ENCODE measurements at places on chromosomes 3 and 15.

DNA sequence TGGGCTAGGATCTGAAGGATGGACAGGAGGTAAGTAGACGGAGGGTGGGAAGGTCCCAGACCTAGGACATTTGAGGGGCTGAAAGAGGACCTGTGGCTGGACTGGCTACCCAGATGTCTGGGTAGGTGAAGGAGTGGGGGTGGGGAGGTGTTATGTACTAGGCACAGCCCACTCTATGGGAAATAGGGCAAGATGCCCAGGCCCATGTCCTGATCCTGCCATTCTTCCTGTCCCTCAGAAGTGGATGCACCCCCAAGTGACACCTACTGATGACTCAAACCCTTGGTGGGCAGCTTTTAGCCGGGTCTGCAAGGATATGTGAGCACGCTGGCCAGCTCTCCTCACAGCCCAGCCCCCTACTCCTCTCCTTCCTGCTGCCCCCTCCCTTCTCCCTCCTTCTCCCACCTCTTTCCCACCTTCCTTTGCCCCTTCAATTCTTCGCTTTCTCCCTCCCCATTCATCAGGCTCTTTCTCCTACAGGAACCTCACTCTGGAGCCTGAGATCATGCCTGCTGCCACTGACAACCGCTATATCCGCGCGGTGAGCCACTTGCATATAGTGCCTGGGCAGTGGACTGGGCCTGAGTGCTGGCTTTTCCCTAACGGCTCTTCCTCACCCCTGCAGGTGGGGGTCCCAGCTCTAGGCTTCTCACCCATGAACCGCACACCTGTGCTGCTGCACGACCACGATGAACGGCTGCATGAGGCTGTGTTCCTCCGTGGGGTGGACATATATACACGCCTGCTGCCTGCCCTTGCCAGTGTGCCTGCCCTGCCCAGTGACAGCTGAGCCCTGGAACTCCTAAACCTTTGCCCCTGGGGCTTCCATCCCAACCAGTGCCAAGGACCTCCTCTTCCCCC lies 5.2 kb downstream of the ACY1 start:
- no peak for DNase-seq

DNA sequence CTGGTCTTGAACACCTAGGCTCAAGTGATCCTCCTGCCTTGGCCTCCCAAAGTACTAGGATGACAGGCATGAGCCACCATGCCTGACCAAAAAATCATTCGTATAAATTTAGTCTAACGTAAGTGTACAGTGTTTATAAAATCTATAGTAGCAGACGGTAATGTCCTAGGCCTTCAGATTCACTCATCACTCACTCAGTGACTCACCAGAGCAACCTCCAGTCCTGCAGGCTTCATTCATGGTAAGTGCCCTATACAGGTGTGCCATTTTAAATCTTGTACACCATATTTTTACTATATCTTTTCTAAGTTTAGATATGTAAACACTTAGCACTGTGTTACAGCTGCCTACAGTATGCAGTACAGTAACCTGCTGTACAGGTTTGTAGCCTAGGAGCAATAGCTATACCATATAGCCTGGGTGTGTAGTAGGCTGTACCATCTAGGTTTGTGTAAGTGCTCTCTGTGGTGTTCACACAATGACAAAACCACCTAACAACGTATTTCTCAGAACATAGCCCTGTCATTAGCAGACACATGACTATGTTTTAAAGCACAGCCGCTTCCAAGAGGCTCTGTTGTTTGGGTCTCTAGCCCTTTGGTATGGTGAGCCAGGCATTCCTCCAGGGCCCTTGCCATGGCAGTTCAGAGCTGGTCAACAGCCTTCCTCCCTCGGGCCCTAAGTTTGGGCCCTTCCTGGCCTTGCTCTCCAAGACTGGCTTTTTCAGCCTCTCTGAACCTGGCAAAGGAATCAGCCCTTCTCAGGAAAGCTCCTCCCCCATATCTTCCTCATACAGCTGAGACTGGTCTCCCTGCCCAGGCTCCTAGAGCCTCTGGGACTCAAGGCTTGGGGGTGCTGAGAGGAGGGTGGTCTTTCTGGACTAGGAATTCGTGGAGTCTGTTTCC lies 1.9 kb upstream of the CCDC9B start:
- DNase-seq, result no peak

DNA sequence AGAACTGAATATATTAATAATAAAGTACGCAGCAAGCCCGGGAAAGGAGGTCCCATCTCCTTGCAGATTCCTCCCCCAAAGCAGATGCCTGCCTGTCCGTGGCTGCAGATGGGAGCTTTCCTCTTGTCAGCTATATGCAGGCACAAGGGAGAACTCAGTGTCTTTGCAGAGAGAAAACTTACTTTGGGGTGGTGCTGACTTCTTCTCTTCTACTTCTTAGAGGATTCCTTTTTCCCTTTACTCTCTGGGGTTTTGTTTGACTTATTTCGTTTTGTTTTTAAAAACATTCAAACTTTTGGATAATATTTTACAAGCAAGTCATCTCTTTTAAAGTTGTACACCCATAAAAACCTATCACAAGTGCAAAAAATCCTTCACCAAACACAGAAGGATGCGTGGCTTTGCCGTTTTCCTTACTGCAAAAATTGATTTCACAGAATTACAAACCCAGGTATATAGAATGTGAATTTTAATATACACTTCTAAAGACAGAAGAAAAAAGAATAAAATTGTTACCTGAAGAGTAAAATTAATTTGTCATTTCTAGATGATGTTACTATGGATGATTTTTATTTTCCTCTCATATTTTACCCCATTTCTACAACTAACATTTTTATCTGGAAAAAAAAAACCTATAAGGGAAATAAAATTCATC lies 65.3 kb upstream of the IGF1R start:
- no peak for DNase-seq

DNA sequence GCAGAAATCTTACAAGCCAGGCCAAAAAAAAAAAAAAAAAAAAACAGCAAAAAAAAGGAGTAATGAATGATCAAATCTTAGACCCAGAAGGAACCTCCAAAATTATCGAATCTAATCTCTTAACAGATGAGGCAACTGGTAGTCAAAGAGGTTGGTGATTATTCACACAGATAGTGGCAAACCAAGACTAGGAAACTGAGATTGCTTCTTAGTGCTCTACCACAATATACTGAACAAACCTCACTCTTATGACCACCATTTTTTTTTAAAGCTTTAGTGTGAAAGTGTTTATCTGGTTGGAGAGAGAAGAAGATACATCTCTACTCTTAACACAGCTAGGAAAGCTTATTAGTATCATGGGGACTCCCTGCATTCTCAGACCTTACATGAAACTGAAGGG lies 17.3 kb downstream of the ATOSA start:
- DNase-seq, result no peak

DNA sequence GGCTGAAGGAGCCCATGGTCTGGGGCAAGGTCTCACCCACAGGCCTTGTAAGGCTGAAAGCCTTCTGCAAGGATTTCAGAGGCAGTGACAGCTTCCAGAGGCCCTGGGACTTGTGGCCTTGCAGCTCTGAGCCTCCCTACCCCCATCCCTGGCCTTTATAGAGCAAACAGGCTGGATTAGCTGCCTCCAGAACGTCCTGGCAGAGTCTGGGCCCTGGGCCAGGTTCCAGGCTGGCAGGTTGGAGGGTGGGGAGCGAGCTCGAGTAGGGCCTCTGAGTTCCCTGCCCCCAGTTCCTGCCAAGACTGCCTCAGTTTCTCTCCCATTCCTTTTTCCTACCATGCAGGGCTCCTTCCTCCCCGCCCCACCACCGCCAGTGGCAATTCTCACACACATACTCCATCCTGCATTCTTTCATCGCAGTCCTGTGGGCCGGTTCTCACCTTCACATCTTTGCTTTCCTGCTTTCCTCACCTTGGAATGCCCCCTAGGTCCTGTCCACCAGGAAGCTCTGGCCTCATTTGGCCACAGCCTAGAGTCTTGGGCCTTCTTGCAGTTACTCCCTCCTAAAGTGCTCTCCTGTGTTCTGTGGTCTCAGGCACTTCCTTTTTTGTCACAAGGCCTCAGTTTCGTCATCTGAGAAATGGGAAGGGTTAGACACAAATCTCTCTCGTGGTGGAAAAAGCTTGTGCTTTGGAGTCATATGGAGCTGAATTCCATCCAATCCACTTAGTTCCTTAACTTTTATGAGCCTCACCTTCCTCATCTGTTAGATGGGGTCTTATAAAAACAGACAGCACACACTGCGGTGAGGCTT lies 2.7 kb downstream of the LMAN1L start:
- no peak for DNase-seq

GRCh38 chr3:49839193-49839809 lies 17.1 kb downstream of the TRAIP start:
- DNase-seq, result peak; percentile 79

- no peak for DNase-seq
Observed at GRCh38 chr3:188239035-188239434, 85.1 kb downstream of the LPP start.

DNA sequence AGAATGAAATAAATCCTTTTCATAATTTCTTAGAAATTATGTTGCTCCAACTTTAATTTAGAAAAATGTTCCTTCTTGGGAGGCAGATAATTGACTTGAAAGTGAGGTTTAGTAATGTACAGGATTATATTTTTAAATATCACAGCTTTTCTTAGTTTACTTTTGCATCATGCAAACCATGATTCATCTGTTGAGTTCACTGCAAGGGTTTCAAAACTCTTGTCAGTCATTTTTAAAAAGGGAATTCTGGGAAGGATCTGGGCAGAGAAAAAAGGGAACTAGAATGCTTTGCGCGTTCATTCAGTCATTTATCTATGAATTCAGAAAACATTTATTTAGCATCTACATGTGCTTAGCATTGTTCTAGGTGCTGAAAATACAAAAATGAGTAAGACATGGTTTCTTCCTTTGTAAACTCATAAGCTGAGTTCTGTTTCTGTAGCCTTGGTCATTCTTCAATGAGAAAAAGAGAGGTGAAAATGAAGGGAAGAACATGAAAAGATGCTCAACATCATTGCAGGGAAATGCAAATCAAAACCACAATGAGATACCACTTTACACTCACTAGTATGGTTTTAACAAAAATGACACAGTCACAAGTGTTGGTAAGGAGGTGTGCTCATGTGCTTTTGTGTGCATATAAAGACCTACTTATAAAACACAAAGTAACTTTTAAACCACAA lies 209.1 kb downstream of the NR1D2 start:
- no peak for DNase-seq

- DNase-seq, result no peak
Observed at GRCh38 chr15:85752491-85752961, 42.2 kb downstream of the KLHL25 start.

DNA sequence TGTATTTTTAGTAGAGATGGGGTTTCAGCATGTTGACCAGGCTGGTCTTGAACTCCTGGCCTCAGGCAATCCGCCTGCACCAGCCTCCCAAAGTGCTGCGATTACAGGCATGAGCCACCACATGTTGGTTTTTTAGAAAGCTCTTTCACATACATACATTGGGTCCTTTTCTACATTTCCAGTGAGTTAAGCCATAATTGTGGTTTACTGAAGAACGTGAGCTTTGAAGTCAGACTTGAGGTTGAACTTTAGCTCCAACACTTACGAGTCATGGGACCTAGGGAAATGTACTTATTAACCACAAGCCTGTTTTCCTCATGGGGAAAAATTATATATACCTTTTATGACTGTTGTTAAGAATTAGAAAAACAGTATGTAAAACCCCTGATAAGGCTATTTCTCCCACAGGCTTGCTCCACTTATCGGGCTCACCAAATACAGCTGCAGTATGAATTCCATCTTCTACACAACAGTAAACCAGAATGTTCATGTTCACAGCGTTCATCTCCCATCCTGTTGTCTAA lies 39.0 kb downstream of the GPR160 start:
- DNase-seq, result peak; percentile 50

- peak; percentile 69 for DNase-seq
Observed at GRCh38 chr3:132399054-132399929, 18.0 kb upstream of the DNAJC13 start.

DNA sequence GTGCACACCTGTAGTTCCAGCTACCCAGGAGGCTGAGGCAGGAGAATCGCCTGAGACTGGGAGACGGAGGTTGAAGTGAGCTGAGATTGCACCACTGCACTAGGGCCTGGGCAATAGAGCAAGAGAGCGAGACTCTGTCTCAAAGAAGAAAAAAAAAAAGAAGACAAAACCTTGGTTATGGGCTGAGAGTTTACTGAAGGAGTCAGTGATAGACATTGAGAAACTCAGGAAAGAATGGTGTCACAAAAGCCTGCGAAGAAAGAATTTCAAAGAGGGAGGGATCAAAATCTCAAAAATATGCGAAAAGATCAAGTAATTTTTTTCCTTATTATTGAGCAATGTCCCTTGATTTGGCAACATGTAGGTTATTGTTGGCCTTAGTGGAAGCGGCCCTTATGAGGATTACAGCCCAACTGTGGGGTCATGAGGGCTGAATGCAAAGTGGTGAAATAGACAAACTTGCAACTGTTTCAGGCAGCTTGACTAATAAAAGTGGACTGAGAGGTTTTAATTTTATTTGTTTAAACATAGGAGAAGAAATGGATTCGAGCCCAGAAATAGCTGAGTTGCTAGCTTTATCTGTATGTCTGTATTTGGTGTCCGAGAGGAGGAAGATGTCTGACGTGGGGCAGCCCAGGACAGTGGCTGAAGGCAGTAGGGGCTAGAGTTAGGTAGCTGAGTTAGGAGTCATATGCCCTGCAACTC lies 18.8 kb upstream of the CELF6 start:
- peak; percentile 97 for DNase-seq

- DNase-seq, result no peak
Observed at GRCh38 chr3:174442302-174442682, 416.8 kb upstream of the NAALADL2 start.

DNA sequence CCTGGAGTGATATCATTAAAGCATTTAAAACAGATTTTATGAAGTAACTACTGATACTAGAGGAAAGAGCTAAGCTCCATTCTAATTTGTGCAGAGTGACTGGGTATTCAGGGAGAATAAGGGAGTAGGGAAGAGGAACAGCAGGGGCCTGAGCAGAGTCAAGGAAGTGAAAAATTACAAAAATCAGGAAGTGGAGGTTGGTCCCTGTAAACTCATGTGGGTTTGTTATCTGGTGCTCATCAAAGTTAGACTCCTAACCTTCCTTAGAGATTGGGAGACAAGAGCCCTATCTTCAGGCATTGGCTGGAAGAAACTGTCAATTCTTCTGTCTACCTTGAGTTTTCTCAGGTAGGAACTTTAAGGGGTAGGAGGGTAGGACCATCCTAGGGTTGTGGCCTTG lies 82.5 kb downstream of the NEK11 start:
- no peak for DNase-seq

DNA sequence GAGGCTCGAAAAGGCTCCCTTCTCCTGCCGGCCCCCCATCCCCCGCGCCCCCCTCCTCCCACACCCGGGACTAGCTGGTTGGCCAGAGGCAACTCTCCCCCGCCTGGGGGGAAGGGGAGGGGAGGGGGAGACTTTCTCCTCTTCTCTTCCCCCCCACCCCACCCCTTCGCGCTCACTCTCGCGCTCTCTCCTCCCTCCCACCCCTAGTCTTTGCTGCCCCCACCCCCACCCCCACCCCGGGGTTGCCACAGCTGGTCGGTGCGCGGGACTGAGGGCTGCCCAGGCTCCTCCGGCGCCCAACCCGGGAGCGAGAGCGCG lies 710 bp downstream of the MECOM start:
- no peak for DNase-seq

- no peak for DNase-seq
Observed at GRCh38 chr15:40790718-40791117, 16.2 kb upstream of the ZFYVE19 start.

GRCh38 chr3:71784914-71785531 lies at the start of gene PROK2:
Gene PROK2 (minus strand): TSS chr3:71785148. CDS start chr3:71785052, 96 bp downstream.
- DNase-seq, result no peak

Measured in AG10803 (cell line).